ENCODE measurements at places on chromosomes 2 and 18.
A peak's percentile ranks its signal among the peaks of the same experiment; 100 is the strongest.

- DNase-seq: no peak
Observed at GRCh38 chr2:7738596-7738995, 821.4 kb downstream of the RNF144A start.

GRCh38 chr2:197207598-197207997 lies 103.0 kb downstream of the ANKRD44 start:
- no peak for DNase-seq

- no peak for DNase-seq
Observed at GRCh38 chr2:12343141-12343540, 373.6 kb upstream of the TRIB2 start.

GRCh38 chr18:51010218-51010617 lies 19.8 kb upstream of the SMAD4 start:
- DNase-seq: no peak

DNA sequence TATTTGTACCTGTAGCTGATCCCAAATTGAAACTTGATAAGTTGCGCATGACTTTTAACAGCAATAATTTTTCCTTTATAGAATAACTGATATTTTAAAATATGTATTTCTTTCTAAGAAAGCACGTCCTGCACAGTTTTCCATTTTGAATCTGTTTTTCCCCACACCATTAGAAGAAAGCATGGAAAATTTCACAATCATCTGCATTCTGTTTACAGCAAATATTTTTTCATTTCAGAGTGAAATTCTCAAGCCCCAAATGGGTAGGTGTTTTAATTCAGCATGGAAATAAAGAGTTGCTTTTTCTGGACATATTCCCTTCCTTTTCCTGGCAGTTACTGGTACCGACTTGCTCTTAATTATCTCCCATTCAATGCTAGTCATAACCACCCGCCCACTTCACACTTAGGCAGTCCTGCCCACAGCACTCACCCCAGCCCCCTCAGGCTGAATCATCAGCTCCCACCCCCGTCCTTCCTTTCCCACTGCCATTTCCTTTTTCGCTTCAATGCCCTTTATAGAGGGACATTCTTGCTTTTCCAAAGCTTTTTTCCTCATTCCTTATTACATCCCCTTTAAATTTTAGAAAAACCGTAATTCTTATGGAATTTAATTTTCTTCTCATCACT lies 89.2 kb upstream of the GLS start:
- peak; percentile 89 for DNase-seq

DNA sequence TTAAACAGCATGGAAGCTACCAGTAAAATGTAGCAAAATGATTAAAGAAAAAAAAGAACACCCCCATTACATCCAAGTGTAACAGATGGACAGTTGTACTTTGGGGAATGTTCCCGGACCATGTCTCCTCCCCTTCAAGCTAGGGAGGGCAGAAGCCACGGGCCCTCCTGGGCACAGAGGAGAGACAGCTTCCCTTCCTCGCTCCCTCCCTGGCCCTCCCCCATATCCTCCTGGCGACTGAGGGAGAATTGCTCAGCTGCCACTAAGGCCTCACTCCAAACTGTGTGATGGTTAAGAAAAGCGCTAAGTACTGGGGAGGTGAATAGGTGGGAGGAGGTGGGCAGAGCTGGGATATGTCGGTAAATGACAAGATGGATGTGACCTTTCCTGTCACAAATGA lies 358.0 kb downstream of the HRH4 start:
- DNase-seq: peak; percentile 59

GRCh38 chr18:24869285-24869684 lies 408.8 kb downstream of the HRH4 start:
- DNase-seq: no peak

DNA sequence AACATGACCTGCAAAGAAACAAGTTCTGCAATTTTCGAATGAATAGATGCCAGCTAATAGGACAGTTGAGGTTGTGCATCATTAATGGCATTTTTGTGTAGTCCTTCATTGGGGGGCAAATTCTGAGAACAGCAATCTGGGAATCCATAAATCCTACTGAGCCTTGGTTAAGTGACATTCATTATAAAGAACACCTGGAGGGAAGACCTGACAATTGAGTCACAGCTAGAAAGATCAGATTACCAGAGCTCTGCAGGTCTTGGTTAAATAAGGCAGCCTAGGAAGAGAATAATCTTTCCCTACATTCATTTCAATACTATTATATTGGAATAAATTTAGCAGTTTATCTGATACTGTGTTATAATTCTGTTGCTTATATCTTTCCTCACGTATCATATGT lies 14.3 kb downstream of the KCNH7 start:
- no peak for DNase-seq

GRCh38 chr18:3397031-3397750 lies 52.8 kb upstream of the TGIF1 start:
- no peak for DNase-seq

GRCh38 chr2:30693821-30694281 lies 113.4 kb downstream of the CAPN13 start:
- DNase-seq: no peak

DNA sequence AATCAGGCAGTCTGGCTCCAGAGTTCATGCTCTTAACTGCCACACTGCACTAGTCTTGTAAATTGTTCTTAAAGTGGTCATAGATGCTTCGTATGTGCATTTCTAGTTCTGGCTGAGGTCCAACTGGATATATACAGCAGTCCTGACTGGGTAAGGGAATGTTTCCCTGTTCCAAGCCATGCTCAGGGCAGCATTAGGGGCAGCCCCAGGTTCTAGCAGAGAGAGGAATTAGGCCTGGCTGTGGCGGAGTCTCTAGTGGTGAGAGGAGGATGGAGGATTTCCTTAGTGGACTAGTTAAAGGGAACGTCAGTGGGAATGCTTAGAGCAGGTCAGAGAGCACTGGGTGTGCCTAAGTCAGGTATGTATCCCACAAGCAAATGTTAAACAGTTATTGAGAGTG lies 28.0 kb downstream of the UBE2E3 start:
- peak; percentile 49 for DNase-seq

DNA sequence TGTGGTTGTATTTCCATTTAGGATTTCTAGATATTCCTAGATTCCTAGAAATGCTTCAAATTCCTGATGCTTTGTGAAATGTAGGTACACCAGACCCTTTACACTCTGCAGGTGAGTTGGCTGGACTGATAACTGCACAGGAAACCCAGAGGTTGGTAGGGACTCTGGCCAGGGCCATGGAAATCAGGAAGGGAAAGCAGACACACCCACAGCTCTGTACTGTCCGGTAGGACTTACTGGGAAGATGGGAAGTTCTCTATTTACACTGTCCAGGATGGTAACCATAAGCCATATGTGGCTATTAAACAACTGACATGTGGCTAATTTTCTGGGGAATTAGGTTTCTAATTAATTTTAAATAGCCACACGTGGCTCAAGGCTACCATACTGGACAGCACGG lies 31.4 kb downstream of the NEMP2 start:
- no peak for DNase-seq

DNA sequence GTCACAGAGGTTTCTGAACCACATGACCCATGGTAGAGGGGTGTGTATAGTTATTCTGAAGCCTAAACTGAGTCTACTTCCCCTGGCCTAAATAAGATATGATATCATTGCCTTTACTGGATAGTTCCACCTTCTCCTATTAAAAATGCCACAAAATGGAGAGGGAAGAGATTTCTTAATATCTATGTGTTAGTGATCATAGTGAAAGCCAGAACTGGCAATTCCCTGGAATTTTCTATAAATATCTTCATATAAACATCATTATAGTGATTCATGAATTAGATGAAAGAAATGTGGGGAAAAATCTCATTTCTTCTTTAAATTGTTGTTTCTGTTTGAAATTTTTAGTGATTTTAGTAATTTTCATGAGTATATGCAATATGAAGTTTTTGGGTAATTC lies 45.8 kb downstream of the TSHZ1 start:
- no peak for DNase-seq

DNA sequence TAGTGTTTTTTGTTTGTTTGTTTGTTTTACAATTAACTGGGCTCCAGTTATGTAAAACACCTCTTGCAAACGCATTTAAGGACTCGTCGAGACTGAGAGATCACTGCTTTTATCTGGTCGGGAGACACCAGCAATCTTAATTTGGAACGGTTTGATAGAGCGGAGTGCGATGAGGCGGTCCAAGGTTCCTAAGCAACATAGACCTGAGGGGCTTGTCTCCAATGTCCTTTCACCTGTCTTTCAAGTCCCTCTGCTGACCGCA lies 729 bp upstream of the SELENOI start:
- no peak for DNase-seq

GRCh38 chr2:47076586-47077441 lies 78.3 kb downstream of the STPG4 start:
- DNase-seq: no peak

- DNase-seq: no peak
Observed at GRCh38 chr18:70754486-70754885, 465.6 kb downstream of the SOCS6 start.

DNA sequence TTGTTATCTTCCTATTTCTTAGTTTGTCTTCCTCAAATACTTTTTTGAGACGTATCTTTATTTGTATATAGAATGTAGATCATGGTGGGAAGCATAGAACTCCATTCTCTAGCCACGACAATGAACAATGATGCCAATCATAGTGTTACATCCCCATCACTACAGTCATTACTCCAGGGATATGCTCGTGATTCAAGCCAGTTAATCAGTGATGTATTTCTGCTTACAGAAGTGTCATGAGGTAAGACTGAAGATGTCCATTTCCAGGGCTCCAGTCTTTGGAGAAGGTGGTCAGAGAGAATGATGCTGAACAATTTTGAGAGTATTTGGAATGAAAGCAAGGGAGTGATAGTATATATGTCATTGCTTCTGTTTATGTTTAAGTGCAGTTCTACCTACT lies 777.2 kb upstream of the TMEFF2 start:
- DNase-seq: no peak

GRCh38 chr2:5985536-5986385 lies 293.6 kb downstream of the SOX11 start:
- DNase-seq: no peak

DNA sequence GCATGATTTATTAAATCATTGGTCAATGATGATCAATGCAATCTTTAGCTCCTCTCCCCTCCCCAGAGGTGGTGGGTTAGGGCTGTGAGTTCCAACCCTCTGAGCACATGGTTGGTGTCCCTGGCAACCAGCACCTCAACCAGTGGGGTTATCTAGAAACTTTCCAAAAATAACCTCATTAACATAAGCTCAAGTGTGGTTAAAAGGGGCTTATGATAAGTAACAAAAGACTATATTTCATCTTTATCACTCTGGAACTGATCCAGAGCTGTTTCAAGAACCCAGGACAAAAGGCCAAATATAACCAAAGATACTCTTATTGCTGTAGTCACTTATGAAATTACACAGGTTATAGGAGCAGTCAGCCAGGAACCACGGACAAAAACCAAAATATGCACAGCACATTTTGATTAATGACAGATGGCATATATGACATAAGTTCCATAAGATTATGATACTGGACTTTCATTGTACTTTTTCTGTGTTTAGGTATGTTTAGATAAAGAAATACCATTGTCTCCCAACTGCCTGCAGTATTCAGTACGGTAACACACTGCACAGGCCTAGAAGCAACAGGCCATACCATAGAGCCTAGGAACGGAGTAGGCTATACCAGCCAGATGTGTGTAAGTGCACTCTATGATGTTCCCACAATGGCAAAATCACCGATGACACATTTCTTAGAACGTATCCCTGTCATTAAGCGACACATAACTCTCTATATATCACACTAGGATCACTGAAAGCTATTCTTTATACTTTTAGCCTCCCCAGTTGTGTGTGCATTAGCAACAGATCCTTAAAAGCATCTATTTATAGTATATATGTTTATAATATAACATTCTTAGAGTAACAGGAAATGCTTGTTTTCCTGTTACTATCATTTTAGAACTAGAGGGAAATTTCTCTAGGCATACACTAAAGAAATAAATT lies 31.9 kb downstream of the KIDINS220 start:
- DNase-seq: no peak

DNA sequence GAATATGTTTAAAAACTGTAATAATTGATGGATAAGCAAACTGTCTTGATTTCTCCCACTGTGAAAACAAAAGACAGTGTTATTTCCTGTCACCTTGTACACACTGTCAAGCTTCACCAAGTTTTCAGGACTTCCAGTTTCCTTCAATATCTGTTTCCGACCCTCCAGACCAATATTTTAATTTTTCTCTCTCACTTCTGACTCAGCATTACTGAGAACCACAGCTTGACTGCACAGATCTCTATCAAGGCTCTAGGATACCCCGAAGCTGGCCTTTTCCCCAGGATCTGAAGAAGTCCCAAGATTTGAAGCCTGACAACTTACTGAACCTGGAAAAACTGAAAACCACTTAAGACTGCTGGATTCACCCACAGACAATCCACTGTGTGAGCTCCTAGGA lies 13.2 kb upstream of the SULT1C3 start:
- no peak for DNase-seq

- DNase-seq: no peak
Observed at GRCh38 chr2:185738679-185739472, at the start of gene FSIP2. FSIP2 (plus strand) TSS chr2:185738804; CDS start chr2:185738895, 91 bp downstream.

DNA sequence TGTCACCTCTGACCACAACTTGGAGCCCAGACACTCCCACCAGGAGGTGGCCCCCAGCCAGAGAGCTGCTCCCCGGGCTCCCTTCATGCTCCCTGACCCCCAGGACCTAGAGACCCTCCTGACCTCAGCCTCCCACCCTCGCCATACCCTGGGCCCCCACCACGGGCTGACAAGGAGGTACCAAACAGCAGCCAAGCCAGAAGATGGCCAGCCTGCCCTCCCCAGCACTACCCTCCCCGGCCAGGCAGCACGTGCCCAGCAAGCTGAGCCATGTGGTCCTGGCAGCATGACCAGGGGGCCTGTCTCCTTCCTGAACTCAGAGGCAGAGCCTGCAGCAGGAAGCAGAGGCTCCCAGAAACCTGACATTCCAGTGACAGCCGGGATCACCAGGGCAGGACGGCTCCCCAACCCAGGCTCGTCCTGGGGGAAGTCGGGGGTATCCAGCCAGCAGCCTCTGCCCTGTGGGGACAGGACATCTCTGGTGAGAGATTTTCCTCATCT lies 69.4 kb upstream of the GPC1 start:
- DNase-seq: no peak

GRCh38 chr18:70442933-70443332 lies 154.1 kb downstream of the SOCS6 start:
- DNase-seq: no peak

DNA sequence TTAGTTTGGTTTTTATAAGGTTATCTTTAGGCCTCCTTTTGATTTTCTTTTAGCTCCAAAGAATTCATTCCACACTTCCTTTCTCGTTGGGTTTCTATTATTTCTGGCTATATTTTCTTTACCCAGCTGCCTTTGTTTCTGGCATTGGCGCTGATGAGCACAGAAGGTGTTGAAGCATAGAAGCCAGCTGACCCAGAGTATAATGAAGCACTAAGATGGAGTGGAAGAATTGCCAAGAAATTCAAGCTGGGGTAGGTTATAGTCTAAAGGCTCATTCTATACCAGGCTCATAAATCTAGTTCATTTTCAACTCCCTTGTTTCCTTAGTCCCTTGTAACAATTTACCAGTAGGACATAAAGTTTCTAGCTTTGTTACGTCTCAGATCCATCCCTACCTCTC lies 169.5 kb downstream of the HRH4 start:
- no peak for DNase-seq

- no peak for DNase-seq
Observed at GRCh38 chr18:76873311-76873710, 51.0 kb downstream of the ZNF236 start.

Data from NCI-H2227 treated with DMSO at 0.1 percent for 48 hours (cell line).